ENCODE measurements at places on chromosomes 5 and 9.

- DNase-seq, result no peak
Measured at GRCh38 chr5:172892713-172893112, 58.7 kb downstream of the ERGIC1 start.

DNA sequence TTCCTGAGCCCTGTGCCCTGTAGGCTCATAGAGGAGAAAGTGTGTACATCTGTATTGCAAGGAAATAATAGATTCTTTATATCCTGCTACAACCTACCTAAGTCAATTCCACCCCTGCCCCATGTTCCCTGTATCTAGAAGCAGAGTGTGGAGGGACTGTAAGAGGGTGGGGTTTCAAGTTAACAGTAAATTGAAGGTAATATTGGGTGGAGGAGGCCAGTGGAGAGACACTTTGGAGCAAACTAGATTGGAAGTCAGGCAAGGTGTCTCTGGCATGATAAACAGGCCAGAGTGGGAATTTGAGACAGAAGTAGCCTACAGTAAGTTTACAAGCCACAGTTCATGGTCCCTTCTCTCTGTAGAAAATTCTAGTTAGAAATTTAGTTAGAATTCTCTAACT lies 2.3 kb upstream of the HEMGN start:
- no peak for DNase-seq

DNA sequence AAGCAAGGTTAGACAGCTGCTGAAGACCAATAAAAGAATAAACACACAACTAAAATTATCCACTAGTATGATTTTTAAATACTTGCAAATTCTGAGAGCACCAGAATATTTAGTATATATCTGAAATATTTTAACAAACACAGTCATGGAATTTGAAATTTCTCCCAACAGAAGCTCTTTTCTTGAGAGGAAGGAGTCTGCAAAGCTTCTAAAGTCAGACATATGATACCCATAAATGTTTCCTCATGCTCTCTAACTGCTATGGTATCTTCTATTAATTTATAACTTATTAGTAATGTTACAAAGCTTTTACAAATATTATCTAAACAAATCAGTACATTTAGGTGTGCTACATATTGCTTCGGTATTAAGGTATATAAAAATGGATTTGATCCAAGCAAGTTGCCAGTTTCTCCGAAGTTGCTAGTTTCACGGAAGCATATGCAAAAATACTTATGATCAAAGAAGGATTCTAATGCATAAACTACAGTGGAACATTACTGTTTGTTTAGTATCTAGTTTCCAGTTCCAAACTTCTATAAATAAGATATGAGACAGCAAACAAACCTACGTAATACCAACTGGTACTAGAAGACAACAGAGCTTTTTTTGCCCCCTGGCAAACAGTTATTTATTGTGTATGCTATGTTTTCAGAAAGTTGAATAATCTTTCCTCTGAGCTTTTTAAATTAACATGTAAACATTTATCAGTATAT lies 22.0 kb downstream of the FNIP1 start:
- no peak for DNase-seq

GRCh38 chr9:33211695-33212393 lies 28.1 kb upstream of the SPINK4 start:
- peak; percentile 41 for DNase-seq

DNA sequence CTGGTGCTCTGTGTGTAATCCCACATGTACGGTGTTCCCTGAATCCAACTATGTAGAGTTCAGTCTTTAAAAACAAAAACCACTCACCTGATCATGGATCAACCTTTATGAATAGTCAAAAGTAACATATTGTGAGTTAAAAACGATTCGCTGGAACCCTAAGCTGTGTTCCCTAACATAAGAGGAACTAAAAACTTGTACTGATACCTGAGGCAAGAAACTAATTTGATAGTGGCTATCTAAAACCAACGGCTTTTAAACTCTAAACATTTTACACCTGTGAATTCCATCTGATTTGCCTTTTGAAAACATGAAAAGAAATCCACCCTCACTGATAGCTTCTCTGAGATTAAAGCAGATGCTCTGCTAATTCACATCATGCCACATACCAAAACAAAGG lies 101.5 kb downstream of the DEPDC1B start:
- no peak for DNase-seq

DNA sequence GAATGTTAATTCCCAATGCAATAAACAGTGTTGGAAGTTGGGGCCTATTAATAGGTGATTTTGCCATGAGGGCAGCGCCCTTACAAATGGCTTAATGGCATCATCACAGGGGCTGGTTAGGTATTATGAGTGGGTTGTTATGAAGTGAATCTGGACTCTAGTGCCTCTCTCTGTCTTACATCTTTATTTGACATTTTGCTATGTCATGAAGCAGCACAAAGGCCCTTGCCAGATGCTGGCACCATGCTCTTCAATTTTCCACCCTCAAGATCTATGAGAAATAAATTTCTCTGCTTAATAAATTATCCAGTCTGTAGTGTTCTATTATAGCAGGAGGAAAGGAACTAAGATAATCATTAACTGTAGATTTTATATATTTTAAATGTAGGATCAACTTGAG lies 1098.7 kb upstream of the NUDT12 start:
- DNase-seq, result no peak

GRCh38 chr5:124883681-124884080 lies 137.2 kb upstream of the ZNF608 start:
- no peak for DNase-seq

GRCh38 chr5:41356786-41357185 lies 143.5 kb upstream of the C6 start:
- DNase-seq, result no peak

DNA sequence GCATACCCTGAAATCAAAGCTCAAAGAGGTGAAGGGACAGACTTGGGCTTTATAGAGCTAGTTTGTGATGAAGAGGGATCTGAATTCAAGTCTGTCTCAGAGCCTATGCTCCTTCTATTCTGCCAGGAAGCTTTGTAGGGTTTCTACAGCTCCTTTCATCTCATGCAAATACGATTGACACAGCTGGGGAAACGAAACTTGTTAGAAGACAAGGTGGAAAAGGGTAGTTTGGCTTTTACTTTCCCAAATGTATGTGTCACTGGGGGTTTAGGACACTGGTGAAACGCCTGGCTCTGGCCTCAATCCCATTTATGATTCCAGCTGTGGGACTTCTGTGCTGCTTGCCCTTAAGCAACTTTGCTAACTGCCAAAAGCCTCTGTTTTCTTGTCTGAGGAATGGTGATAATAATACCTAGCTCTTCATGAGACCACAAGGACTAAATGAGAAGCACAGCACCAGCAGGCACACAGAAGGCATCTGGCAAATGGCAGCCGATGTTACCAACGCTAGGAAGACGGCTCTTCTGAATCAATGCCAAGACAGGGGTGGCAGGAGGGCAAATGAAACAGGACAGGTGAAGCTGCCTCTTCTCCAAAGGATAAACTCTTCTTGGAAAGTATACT lies 70.3 kb upstream of the EQTN start:
- no peak for DNase-seq

DNA sequence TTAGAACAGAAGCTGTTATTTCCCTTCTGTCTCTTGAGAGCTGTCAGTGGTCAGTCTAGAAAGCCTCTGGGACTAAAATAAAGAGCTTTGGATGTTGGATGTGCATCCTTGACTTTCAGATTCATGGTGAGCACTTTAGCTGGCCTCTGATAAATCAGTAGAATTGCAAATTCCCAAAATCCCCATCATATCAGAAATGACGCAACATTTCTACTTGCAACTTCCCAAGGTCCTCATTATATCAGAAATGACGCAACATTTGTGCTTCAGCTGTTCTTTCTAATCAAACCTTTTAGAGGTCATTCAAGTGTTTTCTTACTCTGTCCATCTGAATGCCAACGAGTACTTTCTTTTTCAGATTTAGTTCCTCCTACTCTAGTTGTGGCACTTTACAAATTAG lies 167.3 kb upstream of the MOCS2 start:
- no peak for DNase-seq

DNA sequence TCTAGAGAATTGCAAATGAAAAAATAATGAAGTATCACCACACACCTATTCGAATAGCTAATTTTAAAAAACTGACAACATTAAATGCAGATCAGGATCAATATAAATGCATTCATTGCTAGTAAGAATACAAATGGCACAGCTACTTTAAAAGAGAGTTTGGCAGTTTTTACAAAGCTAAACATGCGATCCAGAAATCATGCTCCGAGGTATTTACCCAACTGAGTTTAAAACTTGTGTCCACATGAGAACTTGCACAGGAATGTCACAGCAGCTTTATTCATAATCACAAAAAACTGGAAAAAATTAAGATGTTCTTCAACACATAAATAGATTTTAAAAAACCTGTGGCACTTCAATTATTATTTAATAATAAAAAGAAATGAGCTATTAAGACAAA lies 345.5 kb upstream of the TRPC7 start:
- no peak for DNase-seq

DNA sequence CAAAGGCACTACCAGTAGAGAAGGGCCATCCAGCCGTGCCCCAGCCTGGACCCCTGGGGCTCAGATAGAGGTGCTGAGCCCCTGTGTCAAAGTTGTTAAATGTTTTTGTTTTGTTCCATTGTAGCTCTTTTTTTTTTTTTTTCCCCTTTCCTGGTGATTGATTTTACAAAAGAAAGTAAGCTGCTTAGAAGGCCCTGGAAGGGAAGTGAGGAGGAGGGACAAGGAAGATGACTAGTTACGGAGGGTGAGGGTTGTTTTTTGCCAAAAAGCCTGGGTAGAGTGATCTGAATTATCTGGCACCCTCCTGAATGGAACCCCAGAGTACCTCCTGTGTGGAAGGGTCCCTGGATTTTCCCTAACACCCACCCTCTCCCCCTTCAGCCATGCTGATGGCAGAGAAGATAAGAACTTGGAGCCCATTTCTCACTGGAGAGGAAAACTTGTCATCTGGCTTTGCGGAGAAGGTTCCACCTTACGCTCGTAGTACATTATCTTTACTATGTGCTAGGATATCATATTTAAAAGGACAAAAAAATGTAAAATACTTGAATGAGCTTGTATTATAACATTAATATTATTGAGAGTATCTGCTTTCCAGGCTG lies 33.4 kb downstream of the FAXDC2 start:
- no peak for DNase-seq

DNA sequence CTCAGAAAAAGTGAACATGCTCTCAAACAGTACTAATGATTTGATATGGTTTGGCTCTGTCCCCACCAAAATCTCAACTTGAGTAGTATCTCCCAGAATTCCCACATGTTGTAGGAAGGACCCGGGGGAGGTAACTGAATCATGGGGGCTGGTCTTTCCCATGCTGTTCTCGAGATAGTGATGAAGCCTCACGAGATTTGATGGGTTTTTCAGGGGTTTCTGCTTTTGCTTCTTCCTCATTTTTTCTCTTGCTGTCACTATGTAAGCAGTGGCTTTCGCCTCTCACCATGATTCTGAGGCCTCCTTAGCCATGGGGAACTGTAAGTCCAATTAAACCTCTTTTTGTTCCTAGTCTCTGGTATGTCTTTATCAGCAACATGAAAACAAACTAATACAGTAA lies 401.3 kb downstream of the BNC2 start:
- DNase-seq, result no peak

DNA sequence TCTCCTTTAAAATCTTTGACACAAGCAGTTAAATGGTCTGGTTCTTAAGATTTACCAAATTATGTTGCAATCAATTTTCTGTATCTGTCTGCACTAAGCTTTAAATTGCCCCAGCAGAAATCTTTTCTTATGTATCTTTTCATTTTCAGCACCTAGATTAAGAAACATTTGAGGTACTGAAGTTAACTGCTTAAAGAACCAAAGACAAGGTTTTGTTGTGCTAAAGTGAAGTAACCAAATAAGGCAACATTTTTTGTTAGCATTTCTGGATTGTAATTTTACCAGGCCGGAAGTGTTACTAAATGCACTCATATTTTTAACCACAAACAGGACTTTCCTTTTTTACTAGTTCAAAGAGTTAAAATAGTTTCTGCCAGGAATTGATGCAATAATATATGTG lies 24.1 kb upstream of the MTAP start:
- DNase-seq, result no peak

DNA sequence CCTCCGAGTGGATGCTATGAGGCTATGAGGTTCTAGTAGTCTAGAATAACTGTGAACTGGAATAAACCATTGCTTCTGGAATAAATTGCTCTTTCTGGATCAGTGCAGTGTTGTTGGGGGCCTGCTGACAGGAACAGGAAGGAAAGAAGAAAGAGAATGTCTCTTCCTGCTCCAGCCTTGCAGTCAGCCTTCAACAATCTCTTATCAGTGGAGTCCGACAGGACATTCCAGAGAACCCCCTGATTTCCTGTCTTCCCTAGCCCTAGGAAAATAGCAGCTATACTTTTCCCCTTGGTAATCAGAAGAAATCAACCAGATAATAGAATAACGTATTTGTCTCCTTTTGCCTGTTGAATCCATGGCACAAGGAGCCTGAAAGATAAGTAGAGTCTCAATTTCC lies 55.4 kb downstream of the WDR36 start:
- DNase-seq, result no peak

DNA sequence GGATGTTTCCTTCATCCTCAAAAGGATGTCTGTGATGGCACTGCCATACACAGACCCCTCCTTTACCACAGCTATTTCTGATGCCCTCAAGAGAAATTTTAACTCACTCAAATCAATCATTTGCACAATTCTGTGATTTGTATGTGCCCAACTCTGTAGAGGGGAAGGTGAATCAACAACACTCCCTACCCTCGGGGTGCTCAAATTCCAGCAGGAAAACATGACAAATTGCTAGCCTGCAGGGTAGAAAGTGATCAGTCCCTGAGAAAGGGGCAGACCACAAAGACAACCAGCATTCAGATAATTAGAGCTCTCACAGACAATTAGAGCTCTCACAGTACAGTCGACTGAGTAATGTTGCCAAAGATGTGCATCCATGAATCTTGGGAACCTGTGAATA lies 45.3 kb upstream of the FOXE1 start:
- no peak for DNase-seq

- no peak for DNase-seq
Measured at GRCh38 chr5:140690376-140690932, 716 bp downstream of the HARS1 start.

DNA sequence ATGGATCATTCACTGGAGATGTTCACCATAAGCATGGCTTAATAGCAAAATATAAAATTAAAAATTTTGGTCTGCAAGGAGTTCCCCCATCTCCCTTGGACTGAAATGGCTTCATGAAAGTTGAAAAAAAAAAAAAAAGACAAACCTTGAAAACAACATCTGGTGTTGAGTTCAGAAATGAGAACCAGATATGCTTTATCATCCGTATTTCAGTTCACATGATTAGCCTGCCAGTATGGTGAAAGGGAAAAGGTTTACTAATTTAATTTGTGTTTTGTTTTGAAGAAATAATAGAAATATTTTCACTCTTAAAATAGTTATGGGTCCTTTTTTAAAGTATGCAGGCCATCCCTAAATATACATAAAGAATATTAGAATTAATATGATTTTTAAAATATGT lies 67.8 kb downstream of the TMEM167A start:
- no peak for DNase-seq
